NK-92 treated with Interleukin-12 subunit alpha and Interleukin-12 subunit beta, amount 100 ng/mL, for 24 hours (cell line): ENCODE measurements at places on chromosomes 2 and 18.

GRCh38 chr2:191661097-191661924, 16.6 kb upstream of the NABP1 start:
- DNase-seq, result no peak

GRCh38 chr2:154995361-154995760, 296.9 kb downstream of the KCNJ3 start:
- DNase-seq, result no peak

DNA sequence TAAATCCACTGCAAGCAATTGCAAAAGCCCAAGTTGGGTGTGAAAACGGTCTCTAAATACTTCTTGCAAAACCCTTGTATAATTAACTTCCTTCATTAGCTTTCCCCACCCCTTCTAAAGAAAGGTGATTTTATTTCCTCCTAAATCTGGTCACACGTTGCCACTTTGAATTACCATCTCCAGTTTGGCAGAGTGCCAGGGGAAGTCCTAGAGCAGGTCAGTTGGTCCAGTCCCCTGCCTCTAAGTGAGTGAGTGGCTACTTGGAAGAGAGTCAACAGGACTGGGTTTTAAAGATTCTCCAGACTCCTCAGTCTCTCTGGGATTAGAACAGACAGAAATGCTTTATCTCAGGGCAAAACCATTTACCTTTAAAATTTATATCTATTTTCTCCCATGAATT, 18.7 kb upstream of the LYPD6B start:
- no peak for DNase-seq

DNA sequence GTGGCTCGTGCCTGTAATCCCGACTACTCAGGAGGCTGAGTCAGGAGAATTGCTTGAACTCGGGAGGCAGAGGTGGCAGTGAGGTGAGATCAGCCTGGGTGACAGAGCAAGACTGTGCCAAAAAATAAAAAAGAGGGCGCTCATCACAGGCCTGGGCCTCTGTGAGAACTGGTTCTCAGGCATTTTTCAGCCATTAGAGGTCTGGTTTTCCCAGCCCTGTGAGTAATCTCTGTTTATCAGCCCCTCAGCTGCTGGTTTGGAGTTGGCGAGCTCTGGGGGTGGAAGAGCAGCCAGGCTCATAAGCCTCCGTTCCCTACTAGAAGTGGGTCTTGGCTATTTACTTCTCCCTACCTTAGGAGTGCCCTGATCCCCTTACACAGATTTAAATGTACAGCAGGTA, 53.1 kb downstream of the CHRNA1 start:
- DNase-seq, result no peak

DNA sequence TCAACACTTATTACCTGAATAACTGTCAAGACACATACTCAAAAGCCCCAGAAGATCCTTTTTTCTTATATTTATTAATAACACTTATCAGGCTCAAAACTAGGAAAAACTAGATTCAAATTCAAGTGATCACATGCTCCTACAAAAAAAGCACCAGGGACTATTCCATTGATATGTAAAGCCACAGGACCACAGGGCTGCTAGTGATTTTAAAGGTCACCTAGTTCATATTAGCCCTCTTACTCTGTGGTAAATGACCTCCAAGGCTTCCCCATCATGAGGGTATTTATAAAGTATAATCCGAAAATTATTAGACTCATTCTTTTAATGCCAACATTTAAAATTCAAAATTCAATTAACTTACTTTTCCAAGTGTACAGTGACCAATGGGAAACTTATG, 52.5 kb downstream of the LRPPRC start:
- DNase-seq, result no peak

- DNase-seq, result peak; percentile 50
Measured at GRCh38 chr2:112692495-112692911, 28.3 kb upstream of the NT5DC4 start.

DNA sequence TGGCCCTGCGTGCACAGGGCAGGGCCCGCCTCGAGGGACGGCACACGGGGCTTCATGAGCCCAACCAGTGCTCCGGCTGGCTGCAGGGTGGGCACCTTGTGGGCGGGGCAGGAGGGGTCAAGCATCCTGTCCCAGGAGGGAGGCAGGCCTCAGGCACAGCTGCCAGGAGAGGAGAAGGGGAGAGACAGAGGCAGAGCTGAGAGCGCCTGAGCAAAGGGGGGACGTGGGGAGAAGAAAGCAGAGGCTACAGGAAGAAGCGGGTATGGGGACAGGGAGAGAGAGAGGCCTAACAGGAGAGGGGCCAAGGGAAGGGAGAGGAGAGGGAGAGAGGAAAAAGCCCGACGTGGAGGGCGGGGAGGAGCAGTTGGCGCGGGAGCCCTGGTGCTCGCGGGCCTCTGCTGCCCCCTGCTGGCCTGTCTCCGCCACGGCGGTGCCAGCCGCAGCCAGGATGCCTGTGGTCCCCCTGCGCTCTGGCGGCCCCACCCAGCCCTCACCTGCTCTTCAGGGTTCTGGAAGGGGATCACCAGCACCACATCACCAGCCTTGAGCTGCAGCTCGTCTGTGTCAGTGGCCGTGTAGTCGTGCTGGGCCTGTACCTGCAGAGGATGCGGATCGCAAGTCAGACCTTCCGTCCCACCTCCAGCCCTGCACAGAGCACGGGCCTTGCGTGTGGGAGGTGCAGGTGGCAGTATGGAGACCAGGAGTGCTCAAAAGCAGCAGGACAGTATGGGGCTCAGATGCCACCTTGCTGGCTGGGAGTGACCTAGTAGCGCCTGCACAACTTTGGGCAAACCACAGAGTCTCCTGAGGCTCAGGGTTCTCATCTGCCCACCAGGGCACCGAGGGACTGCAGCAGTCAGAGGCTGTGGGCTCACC, 56.8 kb downstream of the BIN1 start:
- peak; percentile 26 for DNase-seq

- DNase-seq, result no peak
Measured at GRCh38 chr18:37482433-37482832, 83.2 kb downstream of the CELF4 start.

- DNase-seq, result no peak
Measured at GRCh38 chr2:197024206-197024605, 97.7 kb upstream of the PGAP1 start.

- DNase-seq, result no peak
Measured at GRCh38 chr18:24704946-24705630, 244.7 kb downstream of the HRH4 start.

DNA sequence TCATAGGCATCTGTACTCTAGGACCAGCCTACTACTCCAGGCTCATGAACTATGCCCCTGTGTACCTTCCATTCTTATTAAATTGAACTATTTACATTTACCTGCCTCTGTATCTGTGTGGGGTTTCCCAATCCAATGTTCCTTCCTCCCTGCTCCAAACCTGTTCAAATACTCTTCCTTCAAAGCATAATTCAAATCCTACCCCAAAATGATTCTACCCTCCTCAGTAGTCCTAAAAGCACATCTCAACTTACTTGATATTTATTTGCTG, 3.8 kb downstream of the MEMO1 start:
- no peak for DNase-seq

- DNase-seq, result no peak
Measured at GRCh38 chr2:121375621-121376159, 90.7 kb upstream of the TFCP2L1 start.

- DNase-seq, result no peak
Measured at GRCh38 chr2:226077841-226078240, 678.3 kb downstream of the NYAP2 start.

- no peak for DNase-seq
Measured at GRCh38 chr2:142989273-142990204, 112.1 kb downstream of the KYNU start.

GRCh38 chr18:12242658-12243260, 11.4 kb upstream of the CIDEA start:
- DNase-seq, result no peak

DNA sequence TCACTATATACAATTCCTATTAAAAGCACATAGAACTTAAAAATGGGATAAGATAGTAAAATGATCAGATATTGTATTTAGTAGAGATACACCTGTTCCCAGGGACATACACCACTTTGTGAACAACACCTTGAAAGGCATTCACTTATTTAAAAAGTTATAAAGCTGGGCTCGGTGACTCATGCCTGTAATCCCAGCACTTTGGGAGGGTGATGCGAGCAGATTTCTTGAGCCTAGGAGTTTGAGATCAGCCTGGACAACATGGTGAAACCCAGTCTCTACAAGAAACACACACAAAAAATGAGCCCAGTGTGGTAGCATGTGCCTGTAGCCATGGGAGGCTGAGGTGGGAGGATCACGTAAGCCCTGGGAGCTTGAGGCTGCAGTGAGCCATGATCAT, 90.9 kb downstream of the RAPGEF4 start:
- no peak for DNase-seq

GRCh38 chr2:1969701-1970015, 225.3 kb upstream of the PXDN start:
- DNase-seq, result no peak

GRCh38 chr2:43026426-43027096, 199.8 kb downstream of the ZFP36L2 start:
- DNase-seq, result no peak

GRCh38 chr2:39625193-39625926, 40.4 kb upstream of the TMEM178A start:
- no peak for DNase-seq

GRCh38 chr2:32003791-32004190, 7.0 kb downstream of the MEMO1 start:
- no peak for DNase-seq

DNA sequence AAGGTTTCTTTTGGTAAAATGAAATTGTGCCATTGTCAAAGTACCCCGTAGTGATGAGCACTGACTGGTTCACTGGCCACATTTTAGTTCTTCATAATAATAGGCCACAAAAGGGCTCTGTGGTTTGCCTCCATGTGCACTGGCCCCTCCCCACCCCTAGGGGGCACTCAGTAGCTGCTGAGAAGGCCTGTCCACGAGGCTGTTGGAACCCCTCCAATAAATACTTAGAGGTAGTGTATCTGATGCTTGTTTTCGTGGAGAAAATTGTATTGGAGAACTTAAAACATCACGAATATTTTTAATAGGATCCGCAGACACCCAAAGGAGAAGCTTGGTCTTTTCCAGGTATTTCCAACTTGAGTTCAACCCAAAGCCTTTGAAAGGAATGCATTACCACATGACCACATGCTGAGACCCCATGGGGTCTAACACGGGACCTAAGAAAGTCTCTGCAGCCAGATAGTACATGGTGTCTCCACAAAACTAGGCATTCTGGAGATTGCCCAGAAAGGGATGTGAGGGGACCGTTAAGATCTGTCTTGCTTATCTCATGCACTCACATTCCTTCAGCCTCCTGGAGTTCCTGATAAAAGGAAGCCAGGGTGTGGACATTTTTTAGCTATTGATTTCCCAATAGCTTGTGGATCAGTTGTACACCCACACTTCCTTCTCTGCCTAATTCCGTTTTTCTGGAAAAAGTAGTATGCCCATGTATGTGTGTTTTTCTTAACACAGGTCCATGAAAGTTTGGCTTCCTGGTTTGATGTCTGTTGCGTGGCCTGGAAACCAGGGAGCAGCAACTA, 28.5 kb upstream of the NOSTRIN start:
- DNase-seq, result peak; percentile 10

GRCh38 chr2:179749210-179749609, 112.2 kb downstream of the ZNF385B start:
- no peak for DNase-seq

- DNase-seq, result no peak
Measured at GRCh38 chr2:4862031-4862430, 830.2 kb upstream of the SOX11 start.

DNA sequence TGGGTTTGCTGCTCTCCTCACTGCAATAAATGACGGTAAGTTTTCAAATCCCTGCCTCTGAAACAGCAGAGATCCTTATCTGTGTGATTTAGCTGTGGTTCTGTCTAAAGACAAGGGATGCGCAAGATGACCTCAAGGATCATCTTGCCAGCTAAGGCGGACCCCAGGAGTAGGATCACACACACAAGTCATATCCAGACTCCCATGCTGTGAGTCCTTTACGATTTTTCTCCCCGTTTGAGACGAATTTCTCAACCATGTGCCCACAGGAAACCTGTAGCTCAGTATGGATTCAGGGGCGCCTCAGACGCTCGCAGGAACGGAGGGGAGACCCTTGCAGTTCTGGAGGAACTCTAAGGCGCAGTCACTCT, 11.1 kb upstream of the DCTN1 start:
- DNase-seq, result no peak

DNA sequence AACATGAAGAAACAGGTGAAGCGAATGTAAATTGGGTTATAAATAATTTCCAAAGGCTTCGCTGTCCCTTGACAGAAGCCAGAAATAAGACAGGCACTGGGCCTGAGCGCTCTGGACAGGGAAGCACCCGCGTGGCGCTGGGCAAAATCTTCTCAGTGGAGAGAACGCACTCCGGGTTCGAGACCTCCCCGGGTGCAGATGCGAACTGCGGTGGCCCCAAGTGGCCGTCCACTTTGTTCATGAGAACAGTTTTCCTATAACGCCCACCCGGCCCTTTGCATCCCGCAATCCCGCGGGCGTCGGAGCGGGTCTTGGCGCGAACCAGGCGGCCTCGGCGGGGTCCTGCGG, 651 bp upstream of the DPYSL5 start:
- DNase-seq, result no peak

DNA sequence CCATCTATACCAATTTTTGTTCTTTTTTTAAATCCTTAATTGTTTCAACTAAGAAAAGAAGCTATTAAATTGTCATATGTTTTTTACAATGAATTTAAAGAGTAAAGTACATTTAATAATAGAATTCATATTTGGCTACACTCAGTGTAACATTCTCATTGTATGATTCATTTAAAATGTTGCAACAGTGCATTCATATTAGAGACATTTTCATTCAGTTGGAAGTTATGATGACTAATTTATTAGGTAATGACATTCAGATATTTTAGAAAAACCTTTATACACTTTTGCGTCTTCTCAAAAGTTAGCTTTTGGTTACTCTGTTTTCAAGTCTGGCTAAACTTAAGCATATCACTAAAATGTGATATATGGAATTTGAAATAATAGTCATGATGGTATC, 887.5 kb upstream of the NRXN1 start:
- DNase-seq, result no peak

DNA sequence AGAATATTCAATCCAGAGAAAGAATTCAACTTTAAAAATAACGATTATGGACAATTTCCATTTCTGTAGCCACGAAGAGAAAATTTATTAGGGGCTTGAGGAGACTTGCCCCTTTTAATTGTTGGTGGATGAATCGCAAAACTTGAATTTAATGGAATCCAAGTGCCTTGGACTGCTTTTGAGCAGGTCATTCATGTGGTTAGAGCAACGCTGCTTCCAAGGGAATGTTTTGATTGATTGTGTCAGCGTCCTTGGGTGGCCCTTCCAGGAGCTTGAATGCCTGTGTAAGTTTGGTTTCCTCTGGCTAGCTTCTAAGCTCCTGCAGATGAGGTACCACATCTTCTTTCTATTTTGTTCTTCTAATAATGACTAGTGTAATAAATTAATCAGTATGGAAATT, 213.4 kb downstream of the LTBP1 start:
- DNase-seq, result no peak

- DNase-seq, result no peak
Measured at GRCh38 chr2:20990442-20991430, 53.1 kb downstream of the APOB start.

DNA sequence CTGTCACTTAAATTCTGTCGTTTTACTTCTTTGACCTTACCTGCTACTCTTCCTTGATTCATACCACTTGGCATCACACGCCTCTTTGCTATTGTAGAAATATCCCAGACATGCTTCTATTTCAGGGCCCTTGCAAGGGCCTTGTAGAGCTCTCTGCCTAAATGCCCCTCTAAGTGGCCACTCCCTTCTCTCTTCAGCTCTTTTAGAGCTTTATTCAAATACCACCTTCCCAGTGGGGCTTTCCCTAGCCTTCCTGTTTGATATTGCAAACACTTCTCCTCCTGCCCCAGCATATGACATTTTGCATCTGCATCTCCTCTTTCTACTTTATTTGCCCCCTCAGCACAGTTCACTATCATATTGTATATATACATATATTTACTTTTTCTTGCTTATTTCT, 54.0 kb downstream of the PELI1 start:
- no peak for DNase-seq

- no peak for DNase-seq
Measured at GRCh38 chr2:25215232-25215631, 46.9 kb upstream of the POMC start.
